NCI-H2227 treated with DMSO at 0.1 percent for 48 hours (cell line): ENCODE measurements at places on chromosomes 7 and 10.

DNA sequence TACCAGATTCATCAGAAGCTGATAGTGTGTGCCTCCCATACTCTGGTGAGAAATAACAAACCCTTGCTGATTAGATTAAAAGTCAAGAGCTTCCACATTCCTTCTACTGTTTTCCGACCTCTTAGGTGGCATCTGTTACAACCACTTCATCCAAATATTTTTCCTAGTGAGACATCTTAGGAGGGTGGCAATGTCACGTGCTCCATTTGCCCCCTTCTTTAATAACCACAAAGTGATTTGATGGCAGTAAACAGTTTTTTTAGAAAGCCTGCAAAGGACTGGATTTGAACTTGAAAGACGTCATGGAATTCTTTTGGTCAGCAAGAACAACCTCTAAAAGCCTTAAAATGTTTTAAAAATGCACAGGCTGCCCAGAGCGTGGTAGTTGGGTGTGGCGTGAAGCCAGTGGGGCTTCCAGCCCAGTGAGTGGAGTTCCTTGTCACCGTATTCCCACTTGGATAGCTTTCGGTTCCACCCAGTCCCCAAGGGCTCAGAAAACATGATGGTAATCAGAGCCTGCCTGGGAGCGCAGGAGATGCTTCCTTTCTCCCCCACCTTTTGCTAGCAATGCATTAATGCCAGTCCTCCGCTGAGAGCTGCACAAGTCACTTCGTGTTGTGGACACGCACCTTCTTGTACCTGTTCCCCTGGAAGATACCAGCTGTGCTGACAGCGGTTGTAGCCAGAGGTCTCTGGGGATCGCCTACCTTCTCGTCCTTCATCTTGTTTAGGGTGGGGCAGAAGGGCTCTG, 256.4 kb downstream of the KIAA1217 start:
- DNase-seq: no peak

DNA sequence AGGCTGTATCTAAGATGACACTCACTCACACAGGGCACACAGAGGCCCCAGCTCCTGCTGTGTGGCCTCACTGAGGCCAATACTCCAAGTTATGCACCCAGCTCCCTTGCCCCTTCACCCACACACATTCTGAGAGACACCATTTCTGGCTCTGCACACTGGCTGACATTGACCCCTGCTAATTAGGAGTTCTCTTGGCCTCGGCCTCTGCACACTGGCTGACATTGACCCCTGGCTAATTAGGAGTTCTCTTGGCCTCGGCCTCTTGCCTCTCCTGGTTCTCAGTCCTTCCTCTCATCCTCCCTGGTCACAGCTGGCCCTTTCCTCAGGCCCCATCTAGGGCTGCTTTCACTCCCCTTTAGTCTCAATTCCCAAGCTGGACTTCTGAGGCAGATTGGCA, 97.3 kb downstream of the GRID1 start:
- no peak for DNase-seq

DNA sequence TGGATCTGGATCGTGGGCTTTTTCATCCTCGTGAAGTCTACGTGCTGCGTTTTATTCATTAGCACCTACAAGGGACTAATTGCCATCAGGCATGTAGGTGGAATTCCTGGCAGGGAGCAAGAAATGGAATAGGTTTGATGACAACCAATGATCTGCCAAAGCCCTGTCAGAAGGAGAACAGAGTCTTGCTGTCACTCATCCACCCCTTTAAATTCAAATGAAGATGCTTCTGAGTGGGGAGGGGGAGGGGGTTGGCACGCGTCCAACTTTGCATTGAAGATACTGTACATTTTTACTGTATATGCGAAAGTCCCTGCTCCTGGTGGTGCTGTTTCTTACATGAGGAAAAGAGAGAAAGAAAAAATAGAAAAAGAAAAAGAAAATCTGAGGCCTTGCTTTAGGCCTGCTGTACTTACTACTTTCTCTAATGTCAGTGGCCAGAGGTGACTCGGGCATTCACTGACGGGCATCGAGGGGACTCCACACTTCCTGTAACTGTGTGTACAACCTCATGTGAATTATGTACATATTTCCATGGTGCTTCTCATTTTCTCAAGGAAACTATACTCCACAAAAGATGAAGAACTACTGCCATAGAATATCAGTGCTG, 569.1 kb downstream of the INHBA start:
- no peak for DNase-seq

DNA sequence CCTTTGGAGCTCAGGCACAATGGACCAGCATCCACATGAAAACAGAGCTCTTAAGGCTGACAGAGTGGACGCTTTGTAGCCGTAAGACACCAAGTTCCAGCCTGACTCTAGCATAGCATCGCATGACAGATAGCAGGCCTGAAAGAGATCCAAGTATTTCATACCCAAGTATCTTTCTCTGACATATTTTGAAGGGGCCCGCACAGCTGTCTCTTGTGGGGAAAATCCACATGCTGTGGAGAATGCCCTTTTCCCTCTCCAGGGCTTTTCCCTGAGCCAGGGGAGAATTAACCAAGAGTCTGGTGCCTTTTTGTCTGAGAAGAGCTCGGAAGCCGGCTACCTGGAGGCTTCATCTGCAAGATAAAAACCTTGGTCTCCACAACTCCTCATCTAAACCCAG, 51.0 kb downstream of the CFAP46 start:
- no peak for DNase-seq

DNA sequence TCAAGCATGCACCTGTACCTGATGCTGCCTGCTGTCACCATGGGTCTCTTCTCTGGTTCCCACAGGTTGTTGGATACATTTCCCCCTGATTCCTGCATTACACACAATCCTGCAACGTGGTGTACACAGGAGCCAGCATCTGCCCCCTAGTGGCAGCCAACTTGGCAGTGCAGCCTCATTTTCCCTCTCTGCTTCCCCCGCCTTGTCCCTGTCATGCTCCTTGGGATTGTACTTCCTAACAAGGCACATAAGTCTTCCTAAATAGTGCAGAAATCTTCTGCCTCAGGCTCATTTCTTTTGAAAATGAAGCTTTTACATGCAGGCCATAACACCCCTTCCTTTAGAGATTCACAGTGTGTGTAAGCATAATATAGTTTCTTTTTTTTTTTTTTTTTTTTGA, 387.5 kb downstream of the CCSER2 start:
- no peak for DNase-seq
